Esophagus mucosa (tissue), 1 donor: ENCODE measurements at places on chromosomes 1 and 21. TPM values are rescaled to one million over a fixed set of nuclear protein-coding genes. Genes with fewer than 3 reads are reported as not detected.

MYCL gene
- 16.9 TPM for total RNA-seq

SAMSN1 gene
- total RNA-seq, result 2.2 TPM

TSNAX gene
- total RNA-seq, result 21.3 TPM

VHLL gene
- total RNA-seq, result not detected

PERM1 gene
- total RNA-seq, result not detected

TTC34 gene
- 0.08 TPM for total RNA-seq

GBP7 gene
- total RNA-seq, result not detected

KCNE2 gene
- total RNA-seq, result not detected

TOMM40L gene
- 11.4 TPM for total RNA-seq

C1QA gene
- total RNA-seq, result 10.4 TPM

OR2T27 gene
- total RNA-seq, result not detected

RRP15 gene
- total RNA-seq, result 12.4 TPM

- ATAC-seq, result no peak
Observed at GRCh38 chr1:232641507-232641906, 11.6 kb upstream of the SIPA1L2 start.

DNA sequence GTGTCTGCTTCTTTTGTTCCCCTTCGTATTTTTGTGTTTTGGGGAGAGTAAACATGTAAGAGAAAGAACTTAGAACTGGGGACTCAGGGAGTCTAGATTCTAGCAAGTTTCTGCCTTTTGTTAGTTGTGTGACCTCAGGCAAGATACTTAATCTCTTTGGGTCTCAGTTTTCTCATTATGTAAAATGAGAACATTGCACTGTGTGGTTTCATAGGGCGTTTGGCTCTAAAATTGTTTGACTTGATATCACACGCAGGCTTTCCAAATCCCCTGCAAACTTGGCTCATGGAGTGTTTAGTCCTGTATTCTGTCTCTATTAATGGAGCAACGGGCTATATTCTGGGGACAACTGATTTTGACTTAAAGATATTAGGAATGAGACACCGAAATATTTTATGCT lies 57.7 kb downstream of the NTNG1 start:
- ATAC-seq, result no peak

DNA sequence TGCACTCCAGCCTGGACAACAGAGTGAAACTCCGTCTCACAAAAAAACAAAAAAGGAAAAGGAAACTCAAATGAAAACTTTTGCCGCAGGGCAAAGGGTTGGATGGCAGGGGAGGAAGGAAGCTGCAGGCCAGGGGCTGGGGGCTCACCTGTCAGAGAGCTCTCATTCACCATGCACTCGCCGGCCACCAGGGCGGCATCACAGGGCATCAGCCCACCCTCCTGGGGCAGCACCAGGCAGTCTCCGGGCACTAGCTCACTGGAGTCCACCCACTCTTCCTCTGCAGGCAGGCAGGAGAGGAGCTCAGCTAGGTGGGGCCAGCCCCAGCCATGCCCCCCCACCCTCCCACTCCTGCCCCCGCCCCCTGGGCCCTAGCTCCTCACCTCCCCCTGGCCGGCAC lies 11.9 kb downstream of the ATP13A2 start:
- ATAC-seq, result no peak

DNA sequence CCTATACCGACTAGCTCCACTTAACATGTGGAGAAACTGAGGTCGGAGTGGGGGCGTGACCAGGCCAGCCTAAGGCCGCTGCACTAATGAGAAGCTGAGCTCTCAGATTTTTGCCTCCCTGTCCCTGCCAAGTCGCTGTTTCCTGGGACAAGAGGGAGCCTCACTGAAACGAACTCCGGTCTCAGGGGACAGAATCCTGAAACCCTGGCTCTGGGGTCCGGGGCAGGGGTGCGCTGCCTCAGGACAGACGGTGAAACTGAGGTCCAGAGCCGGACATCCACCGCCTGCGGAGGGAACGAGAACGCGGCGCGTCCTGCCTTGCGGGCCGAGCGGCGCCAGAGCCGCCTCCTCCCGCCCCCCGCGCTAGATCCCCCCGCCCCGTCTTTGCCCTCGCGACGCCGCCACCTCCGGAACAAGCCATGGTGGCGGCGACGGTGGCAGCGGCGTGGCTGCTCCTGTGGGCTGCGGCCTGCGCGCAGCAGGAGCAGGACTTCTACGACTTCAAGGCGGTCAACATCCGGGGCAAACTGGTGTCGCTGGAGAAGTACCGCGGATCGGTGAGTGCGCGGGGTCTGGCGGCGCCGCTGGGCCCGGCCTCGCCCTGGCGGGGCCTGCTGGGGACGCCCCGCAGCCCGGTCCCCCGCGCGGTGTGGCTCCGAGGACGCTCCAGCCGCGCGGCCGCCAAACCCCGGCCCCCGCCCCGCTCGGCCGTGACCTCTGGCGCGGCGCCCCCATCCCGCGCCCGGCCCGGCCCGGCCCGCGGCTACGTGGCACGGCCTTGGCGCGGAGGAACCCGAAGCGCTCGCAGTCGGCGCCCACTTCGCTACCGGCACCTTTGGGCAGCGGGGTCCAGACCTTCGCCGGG lies at the start of gene GPX7:
TSS of gene GPX7 (plus strand) at position 381 of the 865 bp plus-strand sequence. CDS start at position 420, 39 bp downstream.
- ATAC-seq, result peak; percentile 44

GRCh38 chr1:37394574-37395464 lies 79.6 kb upstream of the ZC3H12A start:
- ATAC-seq, result peak; percentile 28

GRCh38 chr1:97392701-97393100 lies 528.1 kb downstream of the DPYD start:
- no peak for ATAC-seq

DNA sequence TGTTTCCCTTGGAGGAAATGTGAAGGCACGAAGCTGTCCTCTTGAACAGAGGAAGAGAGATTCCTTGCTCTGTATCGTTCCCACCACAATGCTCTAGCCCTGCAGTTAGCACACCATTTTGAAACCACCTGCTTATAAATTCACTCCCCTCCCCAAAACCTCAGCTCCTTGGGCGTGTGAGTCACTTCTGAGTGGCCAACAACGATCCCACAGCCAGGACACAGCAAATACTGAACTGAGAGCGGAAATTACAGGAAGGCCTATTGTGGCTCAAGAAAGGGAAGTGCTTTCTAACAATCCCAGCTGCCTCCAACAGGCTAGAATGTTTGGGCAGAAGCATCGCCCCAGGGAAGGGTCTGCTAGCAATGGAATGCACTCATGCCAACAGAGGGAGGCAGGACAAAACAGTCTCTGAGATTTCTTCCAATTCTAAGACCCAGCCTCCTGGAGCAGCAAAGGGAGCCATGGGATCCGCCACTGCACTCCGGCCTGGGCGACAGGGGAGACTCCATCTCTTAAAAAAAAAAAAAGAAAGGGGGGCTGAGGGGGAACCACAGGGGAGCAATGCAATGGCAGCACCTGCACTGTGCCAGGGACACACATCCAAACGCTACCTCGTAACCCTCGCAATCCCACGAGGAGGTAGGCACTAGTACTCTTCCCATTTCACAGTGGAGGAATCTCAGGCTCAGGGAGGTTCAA lies 1.9 kb downstream of the TMEM53 start:
- ATAC-seq, result no peak

- ATAC-seq, result no peak
Observed at GRCh38 chr1:222757646-222758268, 20.8 kb downstream of the FAM177B start.

- ATAC-seq, result no peak
Observed at GRCh38 chr1:102901996-102902395, 206.3 kb downstream of the COL11A1 start.

DNA sequence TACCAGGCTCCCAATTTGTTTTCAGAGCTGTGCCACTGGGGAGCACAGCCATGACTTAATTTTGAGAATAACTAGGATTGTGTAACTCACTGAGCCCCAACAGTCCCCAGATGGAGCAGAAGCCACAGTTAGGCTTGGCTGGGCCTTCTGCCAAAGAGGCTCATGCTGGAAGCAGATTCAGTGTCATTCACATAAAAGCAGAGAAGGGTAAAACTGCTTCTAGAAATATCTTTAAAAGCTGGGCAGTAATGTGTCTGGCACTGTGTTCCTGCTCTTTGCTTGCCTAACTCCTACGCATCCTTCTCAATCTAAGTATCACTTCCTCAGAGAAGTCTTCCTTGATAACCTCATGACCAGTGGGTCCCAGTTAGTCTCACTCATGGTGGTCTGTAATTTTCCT lies 20.3 kb downstream of the STK40 start:
- ATAC-seq, result no peak

- no peak for ATAC-seq
Observed at GRCh38 chr1:21836010-21836409, 23.9 kb downstream of the LDLRAD2 start.

- no peak for ATAC-seq
Observed at GRCh38 chr1:109826930-109827349, 63.2 kb upstream of the EPS8L3 start.

GRCh38 chr1:183215076-183215720 lies 29.1 kb downstream of the LAMC2 start:
- no peak for ATAC-seq

- no peak for ATAC-seq
Observed at GRCh38 chr1:149978547-149979023, 31.9 kb downstream of the OTUD7B start.

GRCh38 chr1:201016943-201017827 lies 6.3 kb downstream of the KIF21B start:
- ATAC-seq, result no peak

GRCh38 chr1:35576061-35576765 lies 3.1 kb downstream of the TFAP2E start:
- ATAC-seq, result no peak

DNA sequence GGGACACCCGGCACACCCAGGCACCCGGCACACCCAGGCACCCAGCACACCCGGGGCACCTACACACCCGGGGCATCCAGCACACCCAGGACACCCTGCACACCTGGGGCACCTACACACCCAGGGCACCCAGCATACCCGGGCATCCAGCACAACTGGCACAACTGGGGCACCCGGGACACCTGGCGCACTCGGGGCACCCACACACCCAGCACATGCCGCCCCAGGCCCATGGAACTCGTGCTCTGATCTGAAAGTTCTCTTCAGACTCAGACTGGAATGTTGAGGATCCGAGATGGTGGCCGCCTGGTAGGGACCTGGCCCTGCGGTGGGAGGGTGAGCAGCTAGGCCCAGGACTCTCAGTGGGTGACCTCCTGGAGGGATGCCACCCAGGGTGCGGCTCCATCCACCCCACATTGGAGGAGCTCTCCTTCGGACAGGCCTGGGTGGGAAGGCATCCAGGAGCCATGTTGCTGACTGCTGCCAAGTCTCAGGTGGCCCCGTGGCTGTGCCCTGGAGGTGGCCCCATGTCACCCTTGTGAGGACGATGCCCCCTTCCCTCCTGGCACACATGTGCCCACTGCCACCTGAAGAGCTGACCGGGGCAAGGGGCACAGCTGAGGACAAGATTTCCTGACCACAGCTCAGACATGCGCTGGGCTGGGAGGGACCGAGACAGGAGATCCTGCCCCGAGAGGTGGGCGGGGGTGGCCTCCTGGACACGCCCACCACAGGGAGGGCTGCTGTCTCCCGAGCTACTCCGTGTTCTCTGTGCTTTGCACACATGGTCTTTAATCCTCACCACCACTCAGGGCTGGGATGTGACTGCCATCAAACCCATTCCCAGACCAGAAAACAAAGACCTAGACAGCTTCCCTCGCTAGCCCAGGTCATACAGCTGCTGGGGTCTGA lies 37.0 kb downstream of the UBE2G2 start:
- peak; percentile 1 for ATAC-seq

DNA sequence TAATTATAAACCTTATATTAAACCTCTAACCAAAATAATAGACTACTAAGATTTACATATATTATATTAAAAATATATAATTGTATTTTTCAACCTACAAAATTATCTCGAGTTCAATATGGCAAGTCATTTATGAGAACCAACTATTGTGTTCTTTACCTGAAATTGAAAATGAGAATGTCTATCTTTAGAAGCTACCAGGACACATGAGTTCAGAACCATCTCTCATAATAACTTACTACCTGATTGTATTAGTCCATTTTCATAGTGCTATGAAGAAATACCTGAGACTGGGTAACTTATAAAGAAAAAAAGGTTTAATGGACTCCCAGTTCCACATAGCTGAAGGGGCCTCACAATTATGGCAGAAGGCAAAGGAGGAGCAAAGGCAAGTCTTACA lies 6.8 kb downstream of the HAO2 start:
- ATAC-seq, result no peak

DNA sequence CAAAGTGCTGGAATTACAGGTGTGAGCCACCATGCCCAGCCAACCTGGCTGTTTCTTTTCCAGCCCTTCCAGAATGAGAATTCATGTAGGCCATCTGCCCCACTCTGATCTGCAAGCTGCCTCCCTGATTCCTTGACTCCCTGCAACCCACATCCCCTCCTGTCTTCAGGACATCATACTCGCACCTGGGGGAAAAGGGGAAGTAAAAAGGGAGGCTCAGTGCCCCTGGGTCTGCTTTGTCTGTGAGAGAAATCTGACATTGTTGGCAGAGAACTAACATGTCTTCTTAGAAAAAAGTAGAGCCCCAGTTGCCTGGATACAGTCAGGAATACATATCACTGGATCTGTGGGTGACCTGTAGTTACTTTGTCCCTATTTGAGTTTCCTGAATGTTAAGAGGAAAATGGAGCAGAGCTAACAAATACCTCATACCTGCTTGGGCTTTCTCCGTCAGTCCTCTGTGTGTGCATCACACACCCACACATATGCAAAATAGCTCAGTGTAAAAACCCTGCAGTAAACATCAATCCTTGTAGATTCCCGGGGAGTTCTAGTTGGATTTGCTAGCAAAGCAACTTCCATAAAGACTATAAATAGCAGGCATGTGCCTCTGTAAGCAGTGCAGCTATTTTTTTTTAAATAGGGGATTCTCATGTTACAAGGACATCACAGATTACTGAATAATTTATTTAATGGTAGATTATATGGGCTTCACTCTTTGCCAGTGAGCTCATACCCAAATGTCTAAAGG lies 62.9 kb downstream of the TEX35 start:
- ATAC-seq, result no peak

- no peak for ATAC-seq
Observed at GRCh38 chr1:107169615-107170014, 28.8 kb downstream of the NTNG1 start.

- no peak for ATAC-seq
Observed at GRCh38 chr21:34974162-34974981, 74.7 kb downstream of the RUNX1 start.

- peak; percentile 31 for ATAC-seq
Observed at GRCh38 chr1:178541829-178542553, 29.1 kb downstream of the TEX35 start.

- peak; percentile 93 for ATAC-seq
Observed at GRCh38 chr1:86527306-86527705, 19.6 kb upstream of the CLCA4 start.
